HT1080 (cell line): ENCODE measurements at places on chromosomes 6 and 20. TPM values are rescaled to one million over a fixed set of nuclear protein-coding genes. Genes with fewer than 3 reads are reported as not detected.

GRCh38 chr6:71602385-71603007, 283.9 kb upstream of the RIMS1 start:
- peak; percentile 72 for DNase-seq

Gene ZNF334
- total RNA-seq, result not detected in 2 replicates

GRCh38 chr6:77030929-77031674, 432.2 kb downstream of the HTR1B start:
- peak; percentile 24 for DNase-seq

- no peak for DNase-seq
These were observed 95.7 kb downstream of the SMLR1 start for GRCh38 chr6:130922922-130923321.

GRCh38 chr6:34383656-34384320, 8.7 kb downstream of the NUDT3 start:
- DNase-seq, result no peak

DNA sequence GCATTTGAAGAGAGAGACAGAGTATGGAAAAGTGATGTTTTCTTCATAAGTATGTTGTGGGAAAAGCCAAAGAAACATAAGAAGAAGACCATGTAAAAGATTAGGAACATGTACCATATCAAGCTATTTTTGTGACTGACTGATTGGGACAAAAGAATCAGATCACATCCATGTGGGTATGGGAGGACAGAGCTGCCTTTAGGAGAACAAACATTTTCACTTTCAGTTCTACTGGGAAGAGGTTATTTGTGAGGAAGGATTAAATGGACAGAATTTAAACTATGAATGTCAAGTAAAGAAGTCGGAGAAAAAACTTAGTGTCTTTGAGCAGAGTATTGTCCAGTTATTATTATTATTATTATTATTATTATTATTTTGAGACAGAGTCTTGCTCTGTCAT, 124.4 kb upstream of the HCRTR2 start:
- no peak for DNase-seq

Gene FAM83C
- not detected in 2 replicates for total RNA-seq

GRCh38 chr6:18400831-18401446, 13.8 kb downstream of the RNF144B start:
- DNase-seq, result peak; percentile 53

GRCh38 chr6:96812077-96812703, 25.1 kb downstream of the GPR63 start:
- DNase-seq, result no peak

GRCh38 chr6:44641344-44642031, 254.0 kb downstream of the CDC5L start:
- peak; percentile 38 for DNase-seq

DNA sequence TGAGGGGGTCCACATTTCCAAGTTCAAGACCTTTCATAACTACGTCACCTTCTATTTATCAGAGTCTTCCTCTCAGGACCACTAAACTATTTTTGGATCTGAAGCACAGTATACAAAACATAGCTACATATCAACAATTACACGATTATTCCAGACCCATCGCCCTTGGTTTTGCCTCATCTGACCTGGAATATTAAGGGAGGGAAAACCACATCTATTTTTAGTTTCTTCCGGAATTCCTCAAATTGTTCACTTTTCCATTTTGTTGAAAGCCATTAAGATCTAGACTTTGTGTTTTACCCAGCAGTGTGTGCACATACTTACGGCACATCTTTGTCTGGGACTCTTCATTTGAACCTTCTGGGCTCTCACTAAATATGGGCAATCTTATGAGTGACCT, 12.0 kb upstream of the ADGRF5 start:
- no peak for DNase-seq

DNA sequence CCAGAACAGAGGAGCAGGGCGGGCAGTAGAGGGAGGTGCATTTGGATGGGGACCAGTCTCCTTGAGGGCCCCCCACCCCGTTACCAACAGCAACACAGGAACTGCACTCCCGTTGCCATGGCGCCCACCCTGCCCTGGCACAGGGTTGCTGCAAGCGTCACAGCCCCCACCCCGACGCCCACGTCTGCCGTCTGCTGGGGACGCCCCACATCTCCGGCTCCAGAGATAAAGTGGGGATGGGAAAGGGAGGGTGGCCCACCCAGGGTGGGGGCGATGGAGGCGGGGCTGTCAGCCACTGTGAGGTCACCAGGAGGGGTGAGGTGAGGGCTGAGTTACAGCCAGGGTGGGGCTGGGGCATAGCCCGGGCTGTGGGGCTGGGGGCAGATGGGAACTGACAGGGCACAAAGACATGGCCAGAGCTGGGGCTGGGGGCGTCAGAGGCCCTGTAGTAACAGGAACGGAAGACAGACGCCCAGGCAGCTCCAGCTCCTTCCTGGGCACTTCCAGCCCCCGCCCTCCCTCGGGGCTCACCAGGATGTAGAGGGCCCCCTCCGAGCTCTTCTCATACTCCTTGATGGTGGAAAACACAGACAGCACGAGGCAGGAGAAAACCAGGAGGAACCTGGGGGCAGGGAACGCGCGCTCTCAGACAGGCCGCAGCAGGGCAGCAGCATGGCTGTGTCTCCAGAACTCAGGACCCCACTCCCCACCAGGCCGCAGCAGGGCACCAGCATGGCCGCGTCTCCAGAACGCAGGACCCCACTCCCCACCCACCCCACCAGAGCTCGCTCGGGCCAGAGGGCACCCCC, 26.0 kb downstream of the KCNQ2 start:
- no peak for DNase-seq

GRCh38 chr20:62449951-62450691, 22.8 kb upstream of the RBBP8NL start:
- DNase-seq, result peak; percentile 13

Gene TMEM200A
- 21.3 and 23.2 TPM in 2 replicates for total RNA-seq

GRCh38 chr6:114534813-114535212, 192.0 kb upstream of the HS3ST5 start:
- DNase-seq, result no peak

DNA sequence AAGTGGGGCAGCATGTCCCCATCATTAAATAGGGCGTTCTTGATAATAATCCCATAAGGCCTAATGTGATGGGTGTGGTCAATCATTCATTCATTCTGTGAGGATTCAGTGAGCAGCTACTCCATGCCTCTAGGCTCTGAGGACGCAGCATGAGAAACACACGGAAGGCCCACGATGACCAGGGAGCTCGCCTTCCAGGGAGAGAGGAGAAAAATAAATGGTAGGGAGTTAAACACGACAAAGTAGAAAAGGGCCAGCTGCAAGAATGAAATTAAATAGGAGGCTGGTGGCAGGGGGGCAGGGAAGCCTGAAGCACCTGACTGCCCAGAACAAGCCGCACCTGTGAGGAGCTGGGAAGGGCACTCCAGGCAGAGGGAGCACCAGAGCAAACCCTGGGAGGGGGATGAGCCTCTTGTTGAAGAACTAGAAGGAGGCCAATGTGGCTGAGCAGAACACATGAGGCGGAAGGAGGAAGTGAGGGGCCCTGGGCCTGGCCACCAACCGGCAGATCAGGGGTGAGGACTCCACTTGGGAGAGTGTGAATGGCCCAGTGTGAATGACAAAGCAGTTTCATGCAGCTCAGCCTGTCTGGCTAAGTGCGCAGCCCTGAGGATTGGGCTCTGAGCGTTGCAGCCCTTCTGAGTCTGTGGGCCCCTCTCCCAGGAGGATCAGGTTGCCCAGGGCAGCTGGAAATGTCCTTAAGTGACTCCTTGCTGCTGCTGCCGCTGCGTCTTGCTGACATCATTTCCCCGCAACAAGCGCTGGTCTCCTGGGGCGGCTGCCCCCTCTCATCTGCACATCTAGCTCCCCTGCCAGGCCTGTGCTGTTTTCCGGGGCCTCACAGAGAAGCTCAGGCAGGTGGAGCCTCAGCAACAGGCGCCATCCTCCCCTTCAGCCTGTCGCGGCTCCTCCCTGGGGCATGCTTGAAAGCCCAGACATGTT, 99.9 kb downstream of the CDH26 start:
- peak; percentile 24 for DNase-seq

Gene FOXA2
- 4.2 and 4.9 TPM in 2 replicates for total RNA-seq

Gene MATN4
- total RNA-seq, result 0.10 TPM in 1 of 2 replicates, not detected in the other

- no peak for DNase-seq
These were observed 23.5 kb upstream of the NPBWR2 start for GRCh38 chr20:64130876-64131275.

Gene LY6G6D
- not detected in 2 replicates for total RNA-seq

Gene PROKR2
- total RNA-seq, result not detected in 2 replicates

DNA sequence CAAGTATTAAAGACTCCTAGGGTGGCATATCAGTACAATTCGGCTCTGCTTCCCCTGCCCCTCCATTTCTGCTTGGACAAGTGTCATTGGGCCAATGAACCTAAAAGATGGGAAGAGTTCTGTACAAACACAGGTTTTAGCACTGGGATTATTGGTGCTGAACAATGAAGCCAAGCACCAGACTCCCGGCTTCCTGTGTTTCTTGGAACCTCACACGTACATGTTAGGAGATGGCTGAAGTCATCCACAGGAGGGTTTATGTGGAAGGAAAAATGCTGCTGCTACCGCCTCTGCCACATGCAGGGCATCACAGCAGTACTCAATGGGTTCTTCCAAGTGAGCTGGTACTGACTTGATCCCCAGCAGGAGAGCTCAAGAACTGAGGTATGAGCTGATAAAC, 49.7 kb downstream of the TNFRSF21 start:
- no peak for DNase-seq

GRCh38 chr6:114735025-114735735, 392.4 kb upstream of the HS3ST5 start:
- DNase-seq, result peak; percentile 41

GRCh38 chr6:117531809-117532725, 49.6 kb downstream of the DCBLD1 start:
- no peak for DNase-seq

- peak; percentile 90 for DNase-seq
These were observed 56.2 kb upstream of the EDN1 start for GRCh38 chr6:12233693-12234571.

DNA sequence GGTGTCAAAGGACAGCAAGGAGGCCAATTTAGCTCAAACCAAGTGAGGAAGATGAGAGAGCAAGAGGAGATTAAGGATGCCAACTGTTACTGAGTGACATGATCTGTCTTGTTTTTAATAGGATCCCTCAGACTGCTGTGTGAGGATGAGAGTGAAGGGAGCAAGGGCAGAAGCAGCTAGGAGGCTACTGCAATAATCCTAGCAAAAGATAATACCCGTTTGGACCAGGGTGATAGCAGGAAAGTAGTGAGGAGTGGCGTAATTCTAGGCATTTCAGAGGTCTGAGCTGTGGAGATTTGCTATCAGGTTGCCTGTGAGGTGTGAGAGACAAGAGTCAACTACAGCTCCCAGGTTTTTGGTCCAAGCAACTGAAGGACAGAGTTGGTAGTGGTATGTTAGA, 14.7 kb downstream of the UBE2V1 start:
- no peak for DNase-seq

- DNase-seq, result no peak
These were observed 180.2 kb downstream of the EPM2A start for GRCh38 chr6:145555084-145555483.

DNA sequence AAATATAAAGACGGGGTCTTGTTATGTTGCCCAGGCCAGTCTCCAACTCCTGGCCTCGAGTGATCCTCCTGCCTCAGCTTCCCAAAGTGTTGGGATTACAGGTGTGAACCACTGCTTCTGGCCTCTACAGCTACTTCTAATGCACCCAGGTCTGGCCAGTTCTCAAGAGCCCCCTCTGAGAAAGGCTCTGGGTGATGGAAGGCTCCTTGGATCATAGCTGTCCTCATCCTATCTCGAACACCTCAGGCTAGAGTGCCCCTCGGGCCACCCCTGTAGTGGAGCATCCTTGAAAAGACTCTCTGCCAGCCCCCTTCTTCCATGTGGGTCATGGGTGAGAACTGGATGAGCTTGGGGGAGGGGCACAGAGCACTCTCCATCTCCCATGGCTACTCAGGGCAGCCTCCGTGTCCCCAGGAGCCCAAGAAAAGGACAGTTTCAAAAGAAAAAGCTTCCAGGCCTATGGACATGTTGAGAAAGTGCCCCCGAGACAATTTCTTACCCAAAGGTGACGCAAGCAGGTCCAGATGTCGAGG, 714 bp upstream of the MYLK2 start:
- DNase-seq, result no peak

GRCh38 chr6:135251498-135252441, 70.7 kb downstream of the MYB start:
- DNase-seq, result peak; percentile 27

DNA sequence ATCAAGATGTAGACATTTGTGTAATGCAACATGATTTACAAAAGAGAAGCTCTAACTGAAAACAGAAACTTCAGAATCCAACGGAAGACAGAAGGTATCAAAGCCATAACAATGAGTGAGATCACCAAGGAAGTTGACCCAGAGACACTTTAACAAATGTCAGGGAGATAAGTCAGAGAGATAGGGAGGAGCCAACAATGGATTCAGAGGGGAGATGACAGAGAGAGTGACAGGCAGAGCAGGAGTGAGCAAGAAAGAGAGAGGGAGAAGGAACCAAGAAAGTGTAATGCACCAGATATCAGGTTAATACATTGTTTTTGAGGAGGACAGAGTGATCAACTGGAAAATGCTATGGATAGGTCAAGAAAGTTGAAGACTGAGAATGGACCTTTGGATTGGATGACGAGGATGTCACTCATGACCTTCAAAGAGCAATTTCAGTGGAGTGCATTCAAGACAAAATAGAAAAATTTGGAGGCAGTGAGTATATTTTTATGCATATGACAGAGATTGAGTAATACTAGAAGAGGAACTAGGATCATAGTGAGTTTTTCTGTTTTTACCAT, 86.6 kb downstream of the TRDN start:
- DNase-seq, result peak; percentile 9

- peak; percentile 30 for DNase-seq
These were observed 32.9 kb upstream of the LGSN start for GRCh38 chr6:63352544-63353285.

Gene RUNX2
- 2.6 and 4.1 TPM in 2 replicates for total RNA-seq

Gene MARCKS
- 0.08 TPM in 1 of 2 replicates, not detected in the other for total RNA-seq

DNA sequence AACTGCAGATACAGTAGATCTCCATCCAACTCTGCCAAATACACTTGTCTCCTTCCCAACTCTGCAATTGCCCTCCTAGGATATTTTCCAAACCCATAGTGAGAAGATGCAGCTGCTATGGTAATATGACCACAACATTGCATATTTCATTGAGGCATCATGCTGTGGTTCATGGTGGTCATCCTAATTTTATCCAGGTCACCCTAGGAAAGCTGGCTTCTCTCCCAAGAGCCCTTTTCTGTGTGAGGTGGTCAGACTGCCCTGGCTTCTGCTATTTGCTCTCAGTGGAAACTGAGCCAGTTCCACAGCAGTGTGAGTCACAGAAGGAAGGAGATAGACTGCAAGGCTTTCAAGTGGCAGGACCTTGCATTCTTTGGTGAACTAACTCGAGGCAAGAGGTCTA, 5.5 kb downstream of the OGFRL1 start:
- DNase-seq, result peak; percentile 86

Gene ANKRD66
- not detected in 2 replicates for total RNA-seq

GRCh38 chr6:467111-467510, 75.6 kb downstream of the IRF4 start:
- DNase-seq, result no peak

GRCh38 chr6:89134723-89135122, 11.1 kb upstream of the PM20D2 start:
- no peak for DNase-seq

GRCh38 chr6:12608874-12609273, 107.7 kb upstream of the PHACTR1 start:
- DNase-seq, result peak; percentile 21
